Left ventricle myocardium inferior (tissue), 1 donor: ENCODE measurements at places on chromosomes 2 and 18.

DNA sequence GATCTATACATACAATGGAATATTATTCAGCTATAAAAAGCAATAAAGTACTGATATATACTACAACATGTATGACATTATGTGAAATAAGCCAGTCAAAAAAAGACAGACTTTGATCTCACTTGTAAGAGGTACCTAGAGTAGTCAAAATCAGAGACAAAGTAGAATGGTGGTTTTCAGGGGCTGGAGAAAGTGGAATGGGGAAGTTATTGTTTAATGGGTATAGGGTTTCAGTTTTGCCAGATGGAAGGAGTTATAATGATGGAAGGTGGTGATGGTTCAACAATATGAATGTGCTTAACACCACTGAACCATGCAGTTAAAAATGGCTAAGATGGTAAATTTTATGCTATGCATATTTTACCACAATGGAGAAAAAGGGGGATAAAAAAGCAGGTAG lies 6.3 kb downstream of the COBLL1 start:
- DNase-seq: no peak

- peak; percentile 13 for DNase-seq
These were observed 96.5 kb downstream of the NDUFA10 start for GRCh38 chr2:239928391-239929350.

DNA sequence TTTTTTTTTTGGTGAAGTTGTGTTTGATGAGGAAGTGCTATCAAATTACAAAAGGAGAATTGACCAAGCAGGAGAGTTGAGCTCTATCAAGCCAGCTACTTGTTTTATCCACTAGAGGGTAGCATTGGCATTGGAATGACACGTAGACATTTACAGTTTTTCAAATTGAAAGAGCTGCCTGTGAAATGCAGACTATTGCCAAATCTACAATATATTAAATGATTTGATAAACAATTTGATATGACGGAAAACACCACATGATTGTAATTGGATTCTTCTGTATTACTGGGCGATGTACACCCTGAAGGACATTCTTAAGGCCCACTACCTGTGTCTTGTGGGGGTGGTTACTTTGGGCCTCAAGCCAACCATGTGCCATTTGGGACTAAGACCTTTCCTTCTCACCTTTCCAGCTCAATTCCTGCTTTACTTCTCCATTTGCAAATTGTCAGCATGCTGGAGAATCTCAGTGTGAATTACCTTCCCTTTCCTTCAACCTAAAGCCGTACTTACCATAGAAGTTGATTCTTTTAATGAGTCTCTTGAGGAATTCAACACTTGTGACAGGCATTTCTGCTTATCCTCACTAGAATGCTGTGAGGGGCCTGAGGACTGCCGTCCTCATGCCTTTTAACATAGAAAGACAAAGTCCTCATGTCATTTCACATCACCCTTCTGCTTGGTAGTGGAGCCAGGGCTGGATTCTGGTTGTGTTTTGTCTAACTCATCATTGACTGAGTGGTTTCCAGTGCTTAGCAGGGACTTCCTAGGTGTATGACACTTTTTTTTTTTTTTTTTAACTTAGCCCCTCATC lies 134.8 kb upstream of the THUMPD2 start:
- no peak for DNase-seq

- no peak for DNase-seq
These were observed 102.2 kb downstream of the PDE1A start for GRCh38 chr2:182324665-182325064.

GRCh38 chr18:48084858-48085257 lies 154.4 kb upstream of the SMAD2 start:
- DNase-seq: no peak

DNA sequence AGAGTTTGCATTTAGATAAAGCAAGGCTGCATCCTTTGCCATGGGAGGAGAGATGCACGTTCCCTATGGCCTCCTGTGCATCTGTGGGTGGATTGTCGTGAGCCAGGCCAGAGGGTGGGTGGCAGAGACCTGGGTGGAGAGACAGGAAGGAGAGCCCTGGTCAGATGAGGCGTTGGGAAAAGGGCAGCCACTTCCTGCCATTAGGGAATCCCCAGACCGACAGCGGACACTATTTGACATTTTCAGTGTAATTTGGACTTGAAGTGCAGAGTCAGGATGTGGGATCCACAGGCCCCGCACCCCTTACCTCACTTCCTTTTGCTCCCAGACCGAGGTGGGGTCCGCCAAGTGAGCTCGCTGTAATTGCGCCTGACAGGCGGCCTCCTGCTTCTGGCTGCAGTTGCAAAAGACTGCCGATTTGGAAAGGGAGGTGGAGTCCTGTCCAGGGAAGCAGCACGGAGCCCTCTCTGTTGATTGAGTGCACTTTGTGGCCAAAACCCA lies 150.0 kb downstream of the DYSF start:
- DNase-seq: peak; percentile 34
